ENCODE measurements at places on chromosomes 16 and 17.

- DNase-seq = no peak
Measured at GRCh38 chr16:12917246-12917645, 15.8 kb downstream of the SHISA9 start.

GRCh38 chr17:75345514-75346167, 56.4 kb upstream of the SLC25A19 start:
- no peak for DNase-seq

DNA sequence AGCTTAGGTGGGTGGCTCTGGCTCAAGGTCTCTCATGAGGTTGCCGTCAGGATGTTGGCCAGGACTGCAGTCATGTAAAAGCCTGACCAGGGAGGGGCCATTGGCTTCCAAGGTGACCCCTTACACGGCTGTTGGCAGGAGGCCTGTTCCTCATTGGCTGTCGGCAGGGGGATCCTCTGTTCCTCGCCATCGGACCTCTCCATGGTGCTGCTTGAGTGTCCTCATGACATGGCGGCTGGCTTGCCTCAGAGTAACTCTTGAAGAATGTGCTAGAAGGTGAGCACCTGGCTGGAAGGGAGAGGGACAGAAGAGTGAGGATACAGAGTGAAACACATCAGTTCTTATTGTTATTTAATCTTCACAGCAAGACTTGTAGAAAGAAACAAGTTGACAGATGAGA, 4.7 kb upstream of the RPRML start:
- DNase-seq = no peak

- DNase-seq = no peak
Measured at GRCh38 chr17:19374136-19374535, 4.2 kb upstream of the MAPK7 start.

DNA sequence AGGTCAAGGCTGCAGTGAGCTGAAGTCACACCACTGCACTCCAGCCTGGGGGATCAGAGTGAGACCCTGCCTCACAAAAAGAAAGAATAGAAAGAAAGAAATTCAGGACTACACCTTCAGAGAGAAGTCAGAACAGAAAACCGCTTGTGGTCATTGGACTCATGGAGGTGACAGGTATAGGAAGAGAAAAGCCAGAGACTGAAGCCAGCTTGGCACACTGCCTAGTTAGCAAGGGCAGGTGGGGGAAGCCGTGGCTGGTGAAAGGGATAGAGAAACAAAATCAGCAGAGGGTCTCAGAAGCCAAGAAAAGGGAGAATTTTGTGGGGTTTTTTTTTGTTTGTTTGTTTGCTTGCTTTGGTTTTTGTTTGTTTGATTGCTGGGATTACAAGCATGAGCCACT, 32.9 kb upstream of the SKAP1 start:
- DNase-seq = no peak

- DNase-seq = no peak
Measured at GRCh38 chr16:72976438-72977064, 71.4 kb downstream of the ZFHX3 start.

GRCh38 chr17:37465069-37465616, 24.5 kb upstream of the DUSP14 start:
- no peak for DNase-seq

DNA sequence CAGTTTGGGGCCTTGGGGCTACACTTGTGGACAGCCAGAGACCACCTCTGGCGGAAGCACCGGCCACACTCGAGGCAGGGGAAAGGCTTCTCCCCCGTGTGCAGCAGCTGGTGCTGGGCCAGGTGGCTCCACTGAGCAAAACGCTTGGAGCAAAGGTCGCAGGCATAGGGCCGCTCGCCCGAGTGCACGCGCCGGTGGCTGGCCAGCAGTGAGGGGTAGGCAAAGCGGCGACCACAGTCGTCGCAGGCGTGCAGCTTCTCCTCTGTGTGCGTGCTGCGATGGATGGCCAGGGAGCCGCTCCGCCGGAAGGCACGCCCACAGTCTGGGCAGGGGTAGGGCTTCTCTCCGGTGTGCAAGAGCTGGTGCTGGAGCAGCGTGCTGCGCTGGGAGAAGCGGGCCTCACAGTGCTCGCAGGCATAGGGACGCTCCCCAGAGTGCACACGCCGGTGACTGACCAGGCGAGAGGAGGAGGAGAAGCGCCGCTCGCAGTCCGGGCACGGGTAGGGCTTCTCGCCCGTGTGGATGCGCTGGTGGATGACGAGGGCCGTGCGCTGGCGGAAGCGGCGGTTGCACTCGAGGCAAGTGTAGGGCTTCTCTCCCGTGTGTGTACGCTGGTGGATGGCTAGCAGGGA, 5.8 kb downstream of the ZNF689 start:
- no peak for DNase-seq

- DNase-seq = no peak
Measured at GRCh38 chr17:61331178-61331577, 68.5 kb upstream of the TBX2 start.

DNA sequence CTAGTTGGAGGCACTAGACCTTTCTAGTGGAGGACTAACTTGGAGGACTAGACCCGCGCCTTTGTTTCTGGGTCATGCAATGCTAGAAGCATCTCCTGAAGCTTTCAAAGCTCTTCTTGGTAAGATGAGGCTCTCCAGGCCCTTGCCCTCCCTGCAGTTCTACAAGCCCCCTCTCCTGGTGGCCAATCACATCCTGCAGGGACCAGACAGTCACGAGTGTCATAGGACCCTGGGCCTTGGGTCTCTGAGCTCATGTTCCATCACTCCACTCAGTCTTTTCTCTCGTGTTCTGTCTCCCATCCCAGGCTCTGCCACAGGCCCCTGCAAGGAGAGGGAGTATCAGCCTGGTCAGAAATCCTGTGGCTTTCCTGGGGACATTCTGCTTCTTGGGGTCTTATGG, 119.6 kb downstream of the CYLD start:
- DNase-seq = no peak

DNA sequence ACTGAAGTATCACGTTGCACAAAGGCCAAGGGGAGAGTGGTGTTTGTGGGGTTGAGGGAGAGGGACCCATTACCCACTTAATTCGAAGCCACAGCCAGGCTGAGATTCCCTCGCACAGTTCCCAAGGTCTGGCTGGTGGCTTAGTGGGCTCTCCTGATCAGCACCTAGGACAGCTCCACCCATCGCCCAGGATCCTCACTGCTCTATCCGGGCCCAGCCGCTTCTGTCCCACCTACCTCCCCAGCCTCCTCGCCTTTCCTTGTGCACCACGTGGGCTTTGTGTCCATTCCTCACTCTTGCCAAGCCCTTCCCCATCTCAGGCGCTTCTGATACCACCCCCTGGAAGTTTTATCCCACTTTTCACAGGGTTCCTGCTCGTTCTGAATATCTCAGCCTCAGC, 163.5 kb downstream of the CCT6B start:
- no peak for DNase-seq

- no peak for DNase-seq
Measured at GRCh38 chr16:89150090-89150835, 21.3 kb upstream of the CDH15 start.

GRCh38 chr16:23607726-23608125, 11.6 kb upstream of the NDUFAB1 start:
- no peak for DNase-seq

GRCh38 chr16:58126451-58126961, 2.7 kb downstream of the CFAP20 start:
- no peak for DNase-seq

DNA sequence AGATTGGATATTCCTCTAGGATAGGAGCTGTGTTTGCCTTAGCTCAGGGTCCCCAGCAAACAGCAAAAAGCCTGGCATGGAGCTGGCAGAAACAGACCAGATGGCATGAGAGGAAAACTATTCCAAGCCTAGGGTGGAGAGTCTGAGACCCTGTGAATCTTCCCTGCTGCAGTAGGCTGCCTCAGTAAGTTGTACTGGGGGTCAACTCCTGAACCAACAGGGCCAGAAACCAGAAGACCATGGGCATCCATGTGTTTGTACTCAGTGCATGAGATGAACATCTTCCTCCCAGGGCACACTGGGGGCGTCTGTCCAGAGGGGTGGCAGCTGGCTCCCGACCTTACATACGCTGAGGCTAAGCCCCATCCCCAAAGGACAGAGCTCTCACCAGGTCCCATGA, 214.4 kb downstream of the C16orf78 start:
- no peak for DNase-seq

- DNase-seq = no peak
Measured at GRCh38 chr17:66275651-66276050, 26.8 kb upstream of the PRKCA start.

DNA sequence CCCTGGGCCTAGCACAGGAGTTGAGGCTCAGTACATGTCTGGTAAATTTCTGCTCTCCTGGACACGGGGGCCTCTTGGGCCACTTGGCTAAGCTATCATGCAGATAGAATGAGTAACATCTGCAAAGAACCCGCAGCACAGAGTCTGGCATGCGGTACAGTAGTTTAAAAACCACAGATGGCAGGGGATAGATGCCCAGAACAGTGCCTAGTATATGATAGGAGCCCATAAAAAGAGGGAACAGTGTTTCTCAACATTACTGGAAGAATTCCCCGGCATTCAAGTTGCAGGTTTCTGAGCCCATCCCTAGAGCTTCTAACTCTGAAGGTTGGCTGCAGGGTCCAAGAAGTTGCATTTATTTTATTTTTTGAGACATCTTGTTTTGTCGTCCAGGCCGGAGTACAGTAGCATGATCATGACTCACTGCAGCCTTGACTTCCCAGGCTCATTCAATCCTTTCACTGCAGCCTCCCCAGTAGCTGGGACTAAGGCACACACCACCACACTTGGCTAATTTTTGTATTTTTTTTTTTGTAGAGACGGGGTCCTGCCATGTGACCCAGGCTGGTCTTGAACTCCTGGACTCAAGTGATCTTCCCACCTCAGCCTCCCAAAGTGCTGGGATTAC, 5.8 kb downstream of the CDIPT start:
- no peak for DNase-seq

GRCh38 chr16:3992297-3993051, 112.0 kb upstream of the CREBBP start:
- DNase-seq = no peak

DNA sequence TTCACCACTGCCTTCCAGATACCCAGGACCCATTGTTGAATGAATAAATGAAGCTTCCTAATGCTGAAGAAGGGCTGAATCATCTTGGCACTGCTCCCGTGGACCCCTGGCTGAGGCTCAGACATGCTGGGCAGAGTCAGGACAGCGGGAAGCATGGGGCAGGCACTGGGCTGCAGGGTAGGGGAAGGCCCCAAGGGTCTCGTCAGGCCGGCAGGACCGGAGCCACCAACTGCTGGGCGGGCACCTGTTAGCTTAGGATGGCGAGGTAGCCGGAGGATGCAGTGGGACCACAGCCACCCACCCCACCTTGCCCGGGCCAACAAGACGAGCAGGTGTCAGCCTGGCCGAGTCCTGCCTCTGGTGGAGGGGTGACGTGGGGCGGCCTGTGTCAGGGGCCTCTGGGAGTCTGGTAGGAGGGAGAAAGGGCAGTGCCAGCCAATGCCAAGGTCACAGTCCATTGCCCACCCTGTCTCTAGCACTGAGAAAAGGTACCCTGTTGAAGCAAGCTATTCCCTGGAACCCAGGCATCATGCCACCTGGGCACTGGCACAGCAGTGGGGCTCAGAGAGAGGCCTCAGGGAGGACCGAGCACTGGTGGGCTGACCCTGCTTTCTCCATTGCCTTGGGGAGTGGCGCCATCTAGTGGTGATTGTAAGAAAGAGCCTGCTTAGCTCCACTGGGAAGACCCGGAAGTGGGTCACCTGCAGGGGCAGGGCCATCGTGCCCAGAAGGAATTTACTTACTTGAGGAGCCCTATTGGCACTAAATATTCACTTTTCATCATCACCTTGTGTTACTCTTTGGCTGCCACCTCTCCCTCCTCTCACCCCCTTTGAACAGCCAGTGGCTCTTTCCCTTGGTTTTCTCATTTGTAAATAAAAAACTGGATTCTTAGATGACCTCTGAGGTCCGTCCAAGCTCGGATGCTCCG, 3.0 kb upstream of the DLX3 start:
- peak; percentile 63 for DNase-seq

- no peak for DNase-seq
Measured at GRCh38 chr17:48704361-48705248, 17.7 kb downstream of the PRAC1 start.

DNA sequence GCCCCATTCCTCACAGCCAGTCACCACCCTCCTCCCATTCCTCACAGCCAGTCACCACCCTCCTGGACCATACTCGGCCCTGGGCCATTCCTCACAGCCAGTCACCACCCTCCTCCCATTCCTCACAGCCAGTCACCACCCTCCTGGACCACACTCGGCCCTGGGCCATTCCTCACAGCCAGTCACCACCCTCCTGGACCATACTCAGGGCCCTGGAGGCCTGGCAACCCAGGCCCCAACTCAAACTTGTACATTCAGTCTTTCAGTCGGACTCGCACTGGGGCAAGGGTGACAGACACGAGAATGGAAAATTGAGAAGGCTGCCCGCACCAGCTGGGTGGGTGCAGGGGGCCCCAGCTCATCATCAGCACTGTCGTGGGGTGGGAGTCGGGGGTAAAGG, 30.4 kb upstream of the FOXK2 start:
- DNase-seq = no peak

GRCh38 chr17:13429201-13429600, 172.5 kb downstream of the HS3ST3A1 start:
- no peak for DNase-seq

DNA sequence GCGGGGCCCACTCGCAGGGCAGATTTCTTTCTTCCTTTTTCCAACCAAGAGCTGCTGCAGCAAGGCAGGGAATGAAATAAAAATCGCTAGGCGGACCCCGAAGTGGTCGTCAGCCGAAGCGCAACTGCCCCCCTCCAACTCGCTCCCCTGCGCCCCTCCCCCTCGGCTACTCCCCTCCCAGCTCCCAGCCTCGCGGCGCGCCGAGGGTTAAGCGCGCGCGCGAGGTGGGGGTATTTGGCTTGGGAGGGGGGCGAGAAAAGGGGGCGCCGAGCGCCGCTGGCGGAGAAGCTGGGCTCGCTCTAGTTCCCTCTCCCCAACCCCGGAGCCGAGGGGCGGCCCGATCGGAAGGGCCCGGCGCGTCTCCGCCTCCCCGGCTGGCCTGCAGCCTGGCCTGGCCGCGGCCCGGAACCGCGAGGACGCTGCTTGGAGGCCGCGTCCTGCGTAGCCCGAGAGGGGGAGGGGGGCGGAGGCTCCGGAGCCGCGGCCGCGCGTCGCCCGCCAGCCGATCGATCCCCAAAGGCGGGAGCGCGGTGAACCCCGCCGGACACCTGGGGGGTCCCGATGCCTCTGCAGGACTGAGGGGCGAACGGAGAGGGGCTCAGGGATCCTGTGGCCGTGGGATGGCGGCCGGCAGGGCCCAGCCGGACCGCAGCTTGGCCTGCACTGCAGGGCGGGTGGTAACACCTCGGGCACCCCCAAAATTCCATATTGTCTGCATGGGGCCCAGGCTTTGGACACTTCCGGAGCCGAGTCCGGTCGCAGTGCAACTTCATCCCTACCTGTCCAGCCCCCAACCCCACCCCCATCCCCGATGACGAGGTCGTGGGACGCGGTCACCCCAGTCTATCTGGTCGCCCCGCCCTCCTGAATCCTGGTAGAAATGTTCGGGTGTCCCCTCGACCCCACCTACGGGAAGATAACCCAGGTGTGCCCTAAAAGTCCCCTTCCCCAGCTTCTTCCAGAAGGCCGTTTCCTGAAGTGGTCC, 4.9 kb upstream of the CBX4 start:
- DNase-seq = no peak

- DNase-seq = no peak
Measured at GRCh38 chr17:28548417-28549130, 3.9 kb downstream of the UNC119 start.

- no peak for DNase-seq
Measured at GRCh38 chr17:81251709-81252301, 12.7 kb downstream of the NDUFAF8 start.

- DNase-seq = no peak
Measured at GRCh38 chr17:33520426-33521330, 227.6 kb upstream of the ASIC2 start.

- no peak for DNase-seq
Measured at GRCh38 chr16:888901-889570, 81.7 kb downstream of the LMF1 start.

Measured in stimulated activated CD4-positive, alpha-beta T cell treated with anti-CD3 and anti-CD28 coated beads, Interleukin-1b, Interleukin-23, amount 100 ng/mL, for 1 hour (primary cell).